ENCODE measurements at places on chromosomes 4 and X.

GRCh38 chrX:43870758-43871419 is 11.4 kb downstream of the MAOB start:
- H3K36me3 ChIP-seq: no peaks in the 10 kb centered on the region
- H3K27me3 ChIP-seq: no peaks in the 10 kb centered on the region
- DNase-seq: no peak
- no peak overlapping the region for H3K27ac ChIP-seq
- H3K4me1 ChIP-seq: no peaks in the 10 kb centered on the region

- no peak for DNase-seq
- H3K4me1 ChIP-seq: no peaks in the 10 kb centered on the region
- no peak overlapping the region for H3K27ac ChIP-seq
Measured at GRCh38 chr4:4637710-4638109, 95.9 kb upstream of the STX18 start.

GRCh38 chr4:130043732-130044160 is 947.8 kb downstream of the C4orf33 start:
- no peaks in the 10 kb centered on the region for H3K27me3 ChIP-seq
- DNase-seq: no peak
- H3K4me3 ChIP-seq: no peak overlapping the region

DNA sequence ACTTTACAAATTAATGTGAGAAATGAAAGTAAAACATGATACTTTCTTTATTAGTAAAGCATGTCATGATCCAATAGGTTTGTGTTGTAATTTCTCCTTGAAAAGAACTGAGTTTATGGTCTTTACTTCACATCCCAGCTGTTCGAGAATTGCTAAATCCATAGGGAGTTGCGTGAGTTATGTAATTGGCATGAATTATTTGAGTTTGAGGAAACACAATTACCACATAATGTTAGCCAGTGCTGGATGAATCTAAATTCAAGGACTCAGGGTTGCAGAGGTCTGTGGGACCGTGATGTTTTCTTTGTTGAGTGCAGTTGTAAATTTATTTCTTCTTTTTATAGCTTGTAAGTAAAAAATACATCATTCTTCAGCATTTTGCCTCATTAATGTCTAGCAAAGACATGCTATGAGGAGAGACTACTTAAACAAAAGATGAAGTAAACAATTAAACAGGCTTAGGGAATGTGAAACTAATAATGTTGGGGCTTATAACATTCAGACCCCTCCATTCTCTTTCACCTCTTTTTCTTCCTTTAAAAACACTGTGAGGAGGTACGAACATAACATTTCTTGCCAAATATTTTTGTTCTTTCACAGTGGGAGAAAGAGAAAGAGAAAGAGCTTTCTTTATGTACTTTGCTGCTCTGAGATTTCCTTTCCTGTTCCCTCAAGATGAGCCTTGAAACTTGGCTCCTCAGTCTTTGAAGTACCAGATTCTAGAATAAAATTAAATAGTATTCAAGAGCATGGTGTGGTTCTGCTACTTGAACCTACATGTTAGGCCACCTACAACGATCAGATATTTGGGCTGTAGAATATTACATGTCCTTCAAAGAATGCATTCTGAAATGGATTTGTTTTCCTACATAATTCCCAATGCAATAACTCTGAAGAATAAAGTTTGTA is 159.6 kb upstream of the ANK2 start:
- no peak overlapping the region for H3K27ac ChIP-seq
- DNase-seq: no peak
- no peaks in the 10 kb centered on the region for H3K27me3 ChIP-seq
- H3K4me1 ChIP-seq: no peaks in the 10 kb centered on the region

- H3K36me3 ChIP-seq: no peaks in the 10 kb centered on the region
- no peaks in the 10 kb centered on the region for H3K4me1 ChIP-seq
- no peak overlapping the region for H3K27ac ChIP-seq
- no peak overlapping the region for H3K4me3 ChIP-seq
- DNase-seq: no peak
Measured at GRCh38 chr4:71541541-71541940, 202.7 kb downstream of the SLC4A4 start.

GRCh38 chr4:151530230-151530629 is 121.3 kb downstream of the FHIP1A start:
- H3K4me3 ChIP-seq: no peak overlapping the region
- no peak for DNase-seq
- H3K4me1 ChIP-seq: no peaks in the 10 kb centered on the region
- H3K27ac ChIP-seq: no peak overlapping the region

DNA sequence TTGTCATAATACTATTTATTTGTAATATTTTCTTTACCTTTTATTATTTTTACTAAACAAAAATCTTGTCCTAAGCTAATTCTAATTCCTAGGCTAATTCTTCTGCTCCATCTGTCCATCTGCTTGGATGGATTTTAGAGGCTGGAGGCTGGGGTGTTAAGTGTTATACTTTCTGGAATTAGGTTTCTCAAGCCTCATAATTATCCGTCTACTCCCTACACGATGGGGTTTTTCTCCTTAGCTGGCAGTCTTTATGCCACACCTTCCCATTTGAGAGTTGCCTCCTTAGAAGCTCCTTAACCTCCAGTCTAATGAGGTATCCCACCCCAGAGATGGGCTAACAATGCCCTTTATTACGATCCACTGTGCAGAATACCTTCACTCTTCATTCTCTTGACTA is 37.6 kb upstream of the LGI2 start:
- H3K36me3 ChIP-seq: no peaks in the 10 kb centered on the region
- no peak overlapping the region for H3K27ac ChIP-seq
- H3K4me3 ChIP-seq: no peak overlapping the region
- no peaks in the 10 kb centered on the region for H3K4me1 ChIP-seq
- no peak for DNase-seq

DNA sequence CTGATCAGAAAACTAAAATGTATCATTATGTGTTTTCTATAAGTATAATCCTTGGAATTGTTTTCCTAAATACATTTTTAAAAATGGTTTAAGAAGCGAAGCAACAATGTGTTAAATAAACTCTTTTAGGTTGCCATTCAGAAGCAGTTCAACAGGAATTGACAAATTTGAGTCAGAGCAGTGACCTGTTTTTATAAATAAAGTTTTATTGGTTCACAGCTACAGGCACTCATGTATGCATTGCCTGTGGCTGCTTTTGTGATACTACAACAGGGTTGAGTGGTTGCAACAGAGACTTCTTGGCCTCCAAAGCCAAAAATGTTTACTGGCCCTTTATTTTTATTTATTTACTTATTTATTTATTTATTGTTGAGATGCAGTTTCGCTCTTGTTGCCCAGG is 99.5 kb downstream of the FRMPD4 start:
- no peak overlapping the region for H3K4me3 ChIP-seq
- H3K27me3 ChIP-seq: no peaks in the 10 kb centered on the region
- no peak overlapping the region for H3K27ac ChIP-seq
- H3K4me1 ChIP-seq: no peaks in the 10 kb centered on the region
- no peak for DNase-seq
- no peaks in the 10 kb centered on the region for H3K36me3 ChIP-seq

DNA sequence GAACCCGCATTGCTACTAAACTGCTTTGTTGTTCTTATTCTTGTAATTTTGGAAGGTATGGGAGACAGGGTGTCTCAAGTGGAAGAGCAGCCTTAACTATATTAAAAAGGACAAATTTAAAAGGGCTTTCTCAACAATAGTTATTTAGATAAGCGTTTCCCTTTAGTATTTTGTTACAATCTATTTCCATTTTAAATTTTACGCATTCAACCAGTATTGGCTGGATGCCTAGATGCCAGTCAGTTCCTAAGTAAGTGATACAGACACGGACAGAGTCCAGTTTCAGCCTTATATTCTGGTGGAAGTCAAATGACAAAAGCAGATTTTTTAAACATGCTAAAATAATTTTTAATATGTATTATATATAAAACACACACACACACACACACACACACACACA is 28.3 kb downstream of the FAT1 start:
- H3K27me3 ChIP-seq: no peaks in the 10 kb centered on the region
- no peaks in the 10 kb centered on the region for H3K4me1 ChIP-seq
- H3K27ac ChIP-seq: no peak overlapping the region
- no peak overlapping the region for H3K4me3 ChIP-seq

DNA sequence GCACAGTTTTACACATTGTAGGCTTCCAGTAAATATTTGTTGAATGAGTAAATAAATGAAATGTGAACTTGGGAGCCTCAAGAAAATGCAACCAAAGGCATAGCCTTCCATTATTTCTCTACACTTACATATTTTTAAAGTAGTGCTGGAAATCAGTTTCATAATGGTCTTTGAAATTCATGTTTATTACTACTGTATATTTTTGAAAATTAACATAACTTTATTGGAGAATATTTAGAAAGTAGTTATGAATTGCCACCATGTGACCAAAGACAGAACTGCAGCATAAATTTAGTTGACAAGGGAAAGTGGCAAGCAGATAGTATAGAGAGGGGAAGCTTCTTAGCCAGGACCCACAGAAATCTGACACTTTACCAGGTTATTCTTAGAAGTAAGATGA is 6.4 kb downstream of the TCEAL8 start:
- no peak for DNase-seq
- H3K4me3 ChIP-seq: no peak overlapping the region
- no peaks in the 10 kb centered on the region for H3K27me3 ChIP-seq
- H3K36me3 ChIP-seq: no peaks in the 10 kb centered on the region
- no peak overlapping the region for H3K27ac ChIP-seq

DNA sequence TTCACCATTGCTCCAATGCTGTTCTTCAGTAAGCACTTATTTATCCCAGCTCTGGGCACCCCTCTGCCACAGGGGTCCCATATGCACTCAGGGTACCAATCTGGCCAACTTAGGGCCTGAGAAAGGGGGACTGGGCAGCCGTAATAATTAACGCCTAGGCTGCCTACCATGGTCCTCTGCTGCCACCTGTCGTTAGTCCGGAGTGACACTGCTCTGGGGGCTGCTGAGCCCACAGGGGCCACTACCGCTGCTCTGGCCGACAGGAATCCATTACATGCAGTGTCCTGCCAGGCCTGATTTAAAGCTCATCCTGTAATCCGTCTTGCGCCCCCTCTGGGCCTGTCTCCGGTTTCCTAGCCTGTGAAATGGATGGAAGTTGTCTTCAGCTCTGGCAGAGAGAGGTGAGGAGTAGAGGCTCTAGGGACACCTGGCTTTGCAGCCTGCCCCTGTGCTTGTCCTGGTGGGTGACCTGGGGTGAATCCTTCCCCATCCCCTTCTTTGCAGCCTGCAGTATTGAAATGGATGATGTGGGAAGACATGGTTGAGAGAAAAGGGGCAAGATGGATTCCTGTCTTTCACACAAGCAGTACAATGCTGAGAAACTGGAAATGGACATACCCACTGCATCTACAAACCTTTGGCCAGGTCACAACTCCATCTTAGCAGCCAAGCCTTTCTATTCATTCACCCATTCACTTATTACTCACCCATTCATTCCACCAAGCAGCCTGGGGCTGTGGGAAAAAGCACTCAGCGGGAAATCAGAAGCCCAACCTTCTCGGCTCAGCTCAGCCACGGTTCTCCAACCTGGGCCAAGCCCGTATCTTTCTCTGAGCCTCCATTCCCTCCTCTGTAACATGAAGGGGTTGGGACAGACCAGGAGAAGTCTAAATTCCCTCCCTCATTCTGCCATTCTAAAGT is 116.3 kb upstream of the NALF2 start:
- DNase-seq: no peak
- H3K4me3 ChIP-seq: no peak overlapping the region
- H3K27ac ChIP-seq: no peak overlapping the region

DNA sequence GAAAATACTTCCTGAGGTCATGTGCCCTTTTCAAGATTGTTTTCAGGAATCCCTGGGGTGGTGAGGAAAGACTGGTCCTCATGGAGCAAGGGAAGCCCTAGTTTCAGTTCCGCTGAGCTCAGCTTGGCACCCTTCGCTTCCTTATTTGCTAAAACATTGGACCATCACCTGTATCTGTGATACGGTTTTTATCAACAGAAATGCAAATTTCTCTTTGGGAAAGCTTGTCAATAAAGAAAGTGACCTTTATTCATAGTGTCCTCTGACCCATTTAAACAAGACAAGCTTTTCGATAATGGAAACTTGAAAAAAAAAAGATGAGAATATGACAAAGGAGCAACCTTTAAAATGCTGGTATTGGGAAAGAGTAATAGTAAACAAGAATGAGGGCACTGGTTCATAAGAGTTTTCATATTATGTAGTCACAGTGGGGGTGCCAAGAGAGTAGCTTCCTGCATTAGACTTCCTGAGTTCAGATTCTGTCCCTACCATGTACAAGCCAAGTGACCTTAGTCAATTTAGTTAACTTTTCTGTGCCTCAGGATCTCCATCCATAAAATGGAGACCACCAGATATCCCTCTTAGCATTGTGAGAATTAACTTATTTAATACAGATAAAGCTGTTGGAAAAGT is 57.0 kb upstream of the RAI2 start:
- H3K27me3 ChIP-seq: no peaks in the 10 kb centered on the region
- no peak overlapping the region for H3K4me3 ChIP-seq
- no peaks in the 10 kb centered on the region for H3K36me3 ChIP-seq

- no peak for DNase-seq
- H3K4me1 ChIP-seq: no peaks in the 10 kb centered on the region
- H3K36me3 ChIP-seq: no peaks in the 10 kb centered on the region
- no peaks in the 10 kb centered on the region for H3K27me3 ChIP-seq
Measured at GRCh38 chr4:31058656-31059055, 338.5 kb downstream of the PCDH7 start.

DNA sequence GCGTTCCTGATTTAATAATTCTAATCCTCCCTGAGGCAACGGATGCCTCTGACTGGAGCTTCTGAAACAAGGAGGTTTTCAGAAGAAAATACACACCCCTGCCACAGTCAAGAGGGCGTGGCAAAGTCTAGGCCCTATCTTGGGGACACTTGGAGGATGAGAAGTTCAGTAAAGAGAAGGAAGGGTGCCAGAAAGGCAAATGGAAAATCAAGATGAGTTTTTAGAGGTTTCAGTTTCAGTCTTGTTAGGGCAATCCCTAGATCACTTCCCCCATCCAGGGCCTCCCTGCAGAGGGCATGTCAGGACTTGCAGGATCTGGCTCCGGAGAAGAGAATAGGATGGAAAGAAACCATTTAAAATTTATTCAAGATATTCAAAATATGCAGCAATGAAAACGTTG is 28.5 kb upstream of the FGF2 start:
- no peak for DNase-seq
- H3K4me3 ChIP-seq: no peak overlapping the region
- no peaks in the 10 kb centered on the region for H3K27me3 ChIP-seq
- no peak overlapping the region for H3K27ac ChIP-seq

- no peaks in the 10 kb centered on the region for H3K4me1 ChIP-seq
- H3K36me3 ChIP-seq: no peaks in the 10 kb centered on the region
- no peak overlapping the region for H3K27ac ChIP-seq
- no peak overlapping the region for H3K4me3 ChIP-seq
Measured at GRCh38 chr4:143337600-143338287, 1.1 kb downstream of the GAB1 start.

Measured in T-cell (primary cell).